ENCODE measurements at places on chromosomes 5 and 9.

DNA sequence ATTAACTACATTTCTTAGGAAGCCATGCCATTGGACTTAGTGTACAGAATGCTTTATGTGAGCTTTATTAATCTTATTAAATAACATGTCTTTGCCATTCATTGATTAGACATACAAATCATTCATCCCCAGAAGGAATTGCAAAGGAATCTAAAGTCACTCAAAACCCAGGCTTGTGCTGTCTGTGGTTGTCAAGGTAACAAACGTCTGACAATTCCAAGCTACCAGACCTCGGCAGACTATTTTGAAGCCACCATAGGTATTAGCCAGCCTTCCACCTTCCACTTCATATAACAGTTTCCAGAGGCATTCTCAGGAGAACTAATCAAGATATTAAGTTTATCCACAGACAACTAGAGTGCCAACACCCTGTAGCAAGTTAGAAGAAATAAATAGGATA is 135.2 kb upstream of the TUSC1 start:
- DNase-seq, result no peak

DNA sequence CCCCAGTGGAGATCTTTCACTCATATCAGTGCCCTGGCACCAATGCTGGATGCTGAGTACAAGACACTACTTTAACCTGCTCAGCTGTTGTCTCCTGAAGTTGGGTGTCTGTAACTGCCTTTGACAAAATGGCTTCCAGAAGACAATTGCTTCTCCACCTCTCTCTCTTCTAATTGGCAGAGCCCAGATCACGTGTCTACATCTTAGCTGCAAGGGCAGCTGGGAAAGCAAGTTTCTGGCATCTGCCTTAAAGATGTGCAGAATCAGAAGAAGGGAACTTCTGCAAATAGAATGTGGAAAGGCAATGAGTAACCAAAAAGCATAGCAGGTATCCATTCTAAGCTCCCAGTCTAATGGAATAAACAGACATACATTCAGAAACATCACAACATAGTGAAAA is 81.1 kb downstream of the PDZD2 start:
- DNase-seq, result no peak

DNA sequence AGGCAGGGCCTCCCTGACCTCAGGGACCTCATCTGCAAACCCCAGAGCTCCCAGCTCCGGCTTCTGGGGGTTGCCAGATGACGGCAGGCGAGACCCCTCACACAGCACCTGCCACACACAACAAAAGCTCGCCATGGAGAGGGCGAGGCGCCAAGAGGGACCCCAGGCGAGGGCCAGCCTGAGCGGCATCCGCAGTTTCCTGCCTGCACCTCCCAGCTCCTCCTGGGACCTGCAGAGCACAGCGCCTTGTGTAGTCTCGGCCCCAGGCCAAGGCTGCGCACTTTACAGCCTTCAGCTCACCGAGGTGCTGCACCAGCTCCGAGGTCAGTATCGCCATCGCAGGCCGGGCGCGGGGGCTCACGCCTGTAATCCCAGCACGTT is 82.4 kb upstream of the ADAMTS2 start:
- DNase-seq, result no peak

DNA sequence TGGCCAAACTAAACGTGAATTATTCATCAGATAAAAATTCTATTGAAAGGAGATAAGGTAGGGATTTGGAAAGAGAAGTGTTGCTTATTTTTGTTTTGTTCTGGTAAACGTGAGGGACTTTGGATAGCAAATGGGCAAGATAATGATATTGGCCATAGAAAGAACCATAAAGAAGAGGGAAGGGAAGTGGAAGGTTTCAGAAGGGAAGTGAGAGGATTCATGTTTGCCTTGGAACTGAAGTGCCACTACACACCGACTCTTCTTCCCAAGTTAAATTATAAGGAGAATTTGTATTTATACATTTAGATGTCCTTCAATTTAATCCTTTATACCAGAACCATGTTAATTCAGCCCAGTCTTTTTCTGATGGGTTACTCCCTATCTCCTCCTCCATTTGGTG is 42.1 kb upstream of the TAF11L2 start:
- DNase-seq, result no peak

- no peak for DNase-seq
Observed at GRCh38 chr9:129629251-129629820, 3.4 kb downstream of the NTMT1 start.

GRCh38 chr5:134153657-134154056 is 23.1 kb downstream of the SKP1 start:
- no peak for DNase-seq

DNA sequence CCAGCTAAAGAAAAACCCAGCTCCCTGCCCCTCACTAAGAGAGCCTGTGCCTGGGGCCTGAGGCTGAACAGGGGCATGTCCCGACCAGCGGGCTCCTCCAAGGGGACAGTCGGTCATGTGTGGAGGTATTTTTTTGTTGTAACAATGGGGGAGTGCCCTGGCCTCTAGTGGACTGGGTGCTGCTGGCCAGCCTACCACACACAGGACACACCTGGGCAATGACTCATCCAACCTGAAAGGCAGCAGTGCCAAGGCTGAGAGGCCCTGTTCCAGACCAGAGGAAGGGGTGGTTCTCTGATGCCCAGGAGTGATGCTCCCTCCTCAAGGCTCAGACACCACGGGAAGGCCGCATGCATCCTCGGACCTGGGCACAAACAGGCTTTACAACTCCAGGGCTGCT is 181.5 kb downstream of the OLFM1 start:
- no peak for DNase-seq

- DNase-seq, result no peak
Observed at GRCh38 chr5:158380661-158381060, 521.7 kb upstream of the CLINT1 start.

- DNase-seq, result no peak
Observed at GRCh38 chr5:132296412-132297016, 2.3 kb downstream of the SLC22A4 start.

DNA sequence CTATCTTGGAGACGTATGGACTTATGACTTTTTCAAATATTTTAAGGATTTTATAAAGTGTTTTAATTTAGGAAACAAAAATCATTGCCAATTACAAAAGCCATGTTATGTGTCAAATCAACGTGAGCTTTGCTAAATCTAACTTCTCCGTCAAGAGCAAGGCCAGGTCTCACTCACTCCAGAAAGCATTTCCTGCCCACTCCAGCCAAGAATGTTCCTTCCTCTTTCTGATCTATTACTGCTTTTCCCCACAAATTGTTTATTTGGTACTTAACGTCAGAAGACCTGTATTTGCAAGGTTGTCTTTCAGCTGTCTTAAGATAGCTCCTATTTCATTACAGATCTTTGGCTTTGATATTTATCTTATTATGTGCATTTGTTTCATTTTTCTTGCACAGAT is 193.5 kb upstream of the HAPLN1 start:
- no peak for DNase-seq

GRCh38 chr9:75873712-75874111 is 16.8 kb upstream of the PCSK5 start:
- no peak for DNase-seq

DNA sequence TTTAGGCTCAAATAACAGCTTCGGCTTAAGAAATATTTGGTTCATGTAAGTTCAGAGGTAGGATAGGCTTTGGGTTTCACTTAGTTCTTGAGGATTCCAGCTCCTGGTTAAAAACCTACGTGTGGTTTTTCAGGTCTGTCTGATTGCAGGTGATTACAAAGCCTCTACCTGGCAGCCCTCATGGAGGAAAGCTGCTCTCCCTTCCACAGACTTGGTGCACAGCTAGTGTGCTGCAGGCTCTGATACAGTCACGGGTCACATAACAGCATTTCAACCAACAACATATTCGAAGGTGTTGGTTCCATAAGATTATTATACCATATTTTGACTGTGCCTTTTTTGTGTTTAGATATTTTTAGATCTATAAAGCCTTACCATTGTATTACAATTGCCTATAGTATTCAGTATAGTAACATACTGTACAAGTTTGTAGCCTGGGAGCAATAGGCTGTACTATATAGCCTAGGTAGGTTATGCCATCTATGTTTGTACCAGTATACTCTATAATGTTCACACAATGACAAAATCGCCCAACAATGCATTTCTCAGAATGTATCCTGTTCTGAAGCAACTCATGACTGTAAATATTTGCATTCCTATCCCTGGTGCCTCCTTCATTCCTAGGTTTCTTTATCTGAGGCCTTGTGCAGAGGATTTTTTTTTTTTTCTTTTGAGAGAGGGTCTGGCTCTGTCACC is 8.0 kb upstream of the DCP2 start:
- DNase-seq, result no peak

DNA sequence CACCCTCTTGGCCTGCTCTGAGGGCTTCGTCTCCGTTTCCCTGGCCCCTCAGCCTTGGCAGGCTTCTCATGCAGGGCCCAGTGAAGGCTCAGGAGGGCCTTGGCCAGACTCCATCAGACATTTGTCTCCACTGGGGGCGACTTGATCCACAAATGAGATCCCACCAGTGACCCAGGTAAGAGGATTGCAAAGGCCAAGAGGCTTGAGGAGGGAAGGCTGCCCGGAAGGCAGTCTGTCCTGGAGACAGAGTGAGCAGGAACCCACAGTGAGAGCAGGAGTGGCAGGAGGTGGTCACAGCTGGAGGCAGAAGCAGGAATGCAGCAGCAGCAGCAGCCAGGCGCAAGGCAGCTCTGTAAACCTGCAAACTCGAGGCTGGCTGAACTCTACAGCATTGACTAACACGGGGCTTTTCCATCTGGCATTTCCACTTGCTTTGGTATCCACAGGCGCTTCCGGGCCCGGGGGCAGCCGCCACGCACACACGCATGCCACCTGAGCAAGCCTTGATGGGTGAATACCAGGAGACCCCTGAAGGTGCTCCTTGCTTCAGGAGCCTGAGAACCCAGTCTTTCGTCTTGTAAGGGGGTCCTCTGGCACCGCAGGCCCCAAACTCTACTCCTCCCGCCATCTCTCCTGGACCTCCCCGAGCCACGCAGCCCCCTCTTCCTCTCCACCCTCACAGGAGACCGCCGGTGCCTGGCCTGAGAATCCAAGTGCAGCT is 14.7 kb downstream of the MGAT1 start:
- no peak for DNase-seq

DNA sequence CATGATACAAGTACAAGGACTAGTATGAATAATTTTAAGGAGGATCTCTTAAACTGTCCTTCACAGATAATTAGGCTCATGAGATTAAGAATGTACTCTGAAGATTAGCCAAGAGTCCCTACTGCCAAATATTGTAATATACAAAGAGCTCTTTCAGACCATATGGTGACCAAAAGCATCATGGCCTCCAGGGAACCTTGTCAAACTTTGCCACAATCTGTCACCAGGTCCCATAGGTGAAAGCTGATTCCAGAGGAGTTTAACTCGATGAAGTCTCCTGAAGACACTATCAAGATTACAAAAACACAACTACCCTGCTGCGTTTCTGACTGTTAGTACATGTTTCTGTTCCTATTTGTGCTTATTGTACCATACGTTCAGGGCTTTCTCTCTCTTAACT is 395.4 kb upstream of the ITGA1 start:
- no peak for DNase-seq

GRCh38 chr9:126514037-126514821 is 99.5 kb upstream of the LMX1B start:
- peak; percentile 15 for DNase-seq

GRCh38 chr9:115850548-115851304 is 302.9 kb upstream of the PAPPA start:
- no peak for DNase-seq

DNA sequence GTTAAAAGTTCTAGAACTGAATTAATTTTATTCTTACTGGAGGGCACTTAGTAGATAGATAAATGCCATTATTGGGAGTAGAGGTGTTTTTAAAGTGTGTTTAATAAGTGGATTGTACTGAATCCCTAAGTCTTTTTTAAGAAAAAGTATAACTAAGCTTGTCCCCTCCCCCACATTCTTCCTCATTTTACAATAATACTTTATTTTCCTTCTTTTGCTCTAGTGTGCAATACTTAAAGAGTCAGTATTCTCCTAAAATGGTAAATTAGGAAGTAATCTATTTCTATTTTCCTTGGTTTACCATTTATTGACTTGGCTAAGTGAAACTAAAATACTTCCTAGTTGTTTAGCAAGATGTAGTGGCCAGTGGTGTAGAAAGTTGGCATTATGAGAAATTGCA is 11.6 kb downstream of the UBLCP1 start:
- DNase-seq, result no peak

GRCh38 chr9:2241836-2242741 is 226.9 kb downstream of the SMARCA2 start:
- DNase-seq, result no peak

- DNase-seq, result no peak
Observed at GRCh38 chr5:165757791-165758190, 2252.4 kb downstream of the MAT2B start.

DNA sequence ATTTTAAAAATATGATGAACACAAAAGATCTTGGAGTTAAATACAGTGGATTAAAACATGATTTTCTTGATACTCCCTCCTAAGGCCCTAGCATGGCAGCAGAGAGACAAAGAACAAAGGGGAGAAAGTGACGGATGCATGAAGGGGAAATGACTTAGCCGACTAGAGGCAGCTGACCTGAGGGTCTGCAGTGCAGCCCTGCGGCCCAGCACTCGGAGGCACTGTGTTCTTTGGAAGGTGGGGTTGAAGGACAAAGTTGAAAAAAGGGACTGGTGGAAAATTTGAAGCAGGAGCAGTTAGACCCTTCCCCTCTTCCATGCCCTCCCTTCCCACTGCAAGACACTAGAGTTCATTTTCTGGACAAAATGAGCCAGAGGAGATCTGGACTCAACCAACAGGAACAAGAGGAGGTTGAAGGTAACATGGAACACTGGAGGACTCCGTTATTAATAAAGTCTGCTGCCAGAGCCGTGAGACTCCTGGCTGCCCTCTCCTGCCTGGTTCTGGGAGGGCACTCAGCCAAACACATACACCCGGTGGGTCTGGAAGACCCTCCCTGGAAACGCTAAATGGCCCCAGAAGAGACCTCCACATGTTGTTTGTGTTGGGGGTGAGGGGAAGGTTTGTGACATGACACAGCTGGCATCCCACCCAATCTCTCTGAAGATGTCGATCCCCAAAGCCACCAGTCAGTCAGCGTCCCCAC is 98.1 kb downstream of the JMY start:
- no peak for DNase-seq

GRCh38 chr9:15390201-15390600 is 32.5 kb upstream of the SNAPC3 start:
- DNase-seq, result no peak

GRCh38 chr9:105046907-105047741 is 119.2 kb upstream of the ABCA1 start:
- no peak for DNase-seq

DNA sequence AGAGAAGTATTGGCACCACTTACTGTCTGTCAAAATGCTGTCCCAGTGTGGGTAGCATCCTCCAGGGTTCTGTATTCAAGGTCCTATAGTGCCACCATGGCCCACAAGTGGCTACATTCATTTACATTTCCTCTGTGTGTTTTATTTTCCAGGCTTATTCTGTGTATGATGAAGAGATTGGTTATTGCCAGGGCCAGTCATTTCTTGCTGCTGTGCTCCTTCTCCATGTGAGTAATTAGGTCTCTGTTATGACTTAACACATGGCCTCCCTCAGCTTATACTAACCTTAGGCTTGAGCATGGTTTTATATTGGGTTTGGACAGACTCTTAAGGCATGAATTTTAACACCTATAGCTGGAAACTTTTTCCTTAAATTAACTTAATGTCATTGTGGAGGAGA is 36.7 kb downstream of the GPR21 start:
- no peak for DNase-seq
